ENCODE measurements at places on chromosomes 2 and 18.

- DNase-seq: no peak
Measured at GRCh38 chr2:26325851-26326250, 20.1 kb upstream of the SELENOI start.

- DNase-seq: no peak
Measured at GRCh38 chr2:69777786-69778105, 35.8 kb downstream of the ANXA4 start.

- DNase-seq: no peak
Measured at GRCh38 chr2:172374318-172375240, 52.8 kb upstream of the ITGA6 start.

- no peak for DNase-seq
Measured at GRCh38 chr2:182101263-182101662, 115.6 kb downstream of the PPP1R1C start.

DNA sequence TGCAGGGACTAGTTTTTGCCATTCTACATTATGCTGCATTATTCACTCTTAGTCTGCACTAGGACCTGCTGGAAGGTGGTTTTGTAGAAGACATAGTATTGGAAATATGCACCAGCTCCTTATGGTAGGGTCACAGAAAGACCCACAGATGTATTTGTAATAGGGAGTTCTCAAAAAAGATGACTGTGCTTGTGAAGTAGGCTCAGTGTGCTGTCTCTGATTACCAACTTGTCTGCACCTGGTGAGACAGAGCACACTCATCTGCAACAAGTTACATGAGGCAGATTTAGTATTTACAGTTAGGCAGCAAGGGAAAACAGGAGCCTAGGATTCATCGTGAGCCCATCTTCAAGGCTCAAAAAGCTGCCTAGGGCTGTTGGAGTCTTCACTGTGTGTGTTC, 29.4 kb downstream of the RHBDD1 start:
- DNase-seq: no peak

DNA sequence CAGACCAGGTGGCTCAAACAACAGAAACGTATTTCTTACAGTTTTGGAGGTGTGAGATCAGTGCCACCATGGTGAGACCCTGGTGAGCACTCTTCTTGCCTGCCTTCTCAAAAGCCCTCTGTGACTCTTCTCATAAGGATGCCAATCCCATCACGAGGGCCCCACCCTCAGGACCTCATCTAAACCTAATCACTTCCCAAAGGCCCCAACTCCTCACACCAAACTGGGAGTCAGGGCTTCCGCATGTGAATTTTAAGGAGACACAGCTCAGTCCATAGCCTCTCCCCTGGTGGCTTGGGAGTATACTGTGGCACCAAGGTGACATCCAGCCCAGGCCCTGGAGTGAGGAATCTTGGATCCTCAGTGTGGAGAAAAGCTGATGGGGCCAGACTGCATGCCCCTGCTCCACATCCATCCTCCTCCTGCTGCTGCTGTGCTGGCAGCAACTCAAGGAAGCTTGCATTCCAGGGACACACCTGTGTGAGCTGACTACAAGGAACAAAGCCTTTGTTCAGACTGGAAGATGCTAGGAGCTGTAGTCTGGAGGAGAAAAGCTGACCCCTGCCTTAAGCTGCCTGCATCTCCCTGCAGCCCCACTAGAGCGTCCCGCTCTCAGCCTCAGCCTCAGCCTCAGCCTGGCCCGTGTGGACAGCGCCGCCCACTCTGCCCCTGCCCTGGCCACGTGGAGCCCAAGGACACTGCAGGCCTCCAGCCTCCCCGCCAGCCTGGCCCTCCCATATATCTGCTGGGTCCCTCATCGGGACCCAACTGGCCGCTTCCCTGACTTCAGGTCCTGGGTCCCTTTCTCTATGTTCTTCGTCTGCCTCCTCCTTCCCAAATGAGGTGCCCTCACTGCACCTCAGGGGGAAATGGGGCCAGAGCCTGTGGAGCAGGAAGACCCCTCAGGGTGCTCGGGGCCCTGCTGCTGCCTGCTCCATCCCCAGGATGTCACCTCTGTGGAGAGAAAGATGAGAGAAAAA, 87.8 kb upstream of the RAB6C start:
- DNase-seq: no peak

DNA sequence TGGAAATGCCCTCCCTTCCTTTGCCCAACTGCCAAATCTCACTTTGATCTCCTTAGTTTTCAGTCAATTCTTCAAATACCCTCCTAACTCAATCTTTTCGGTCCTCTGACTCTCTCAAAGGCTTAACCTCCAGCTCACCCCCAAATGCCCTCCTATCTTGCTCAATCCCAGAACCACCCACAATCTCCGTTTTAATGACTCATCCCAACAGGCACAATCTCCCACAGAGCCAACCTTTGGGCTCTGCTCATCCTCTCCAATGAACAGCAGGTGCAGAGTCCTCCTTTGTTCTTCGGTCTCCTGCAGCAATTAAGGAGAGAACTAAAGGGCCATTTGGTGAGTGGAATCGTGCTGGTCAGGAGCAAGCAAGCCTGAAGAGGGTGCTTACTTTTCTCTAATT, 366.1 kb upstream of the CRIM1 start:
- DNase-seq: no peak

DNA sequence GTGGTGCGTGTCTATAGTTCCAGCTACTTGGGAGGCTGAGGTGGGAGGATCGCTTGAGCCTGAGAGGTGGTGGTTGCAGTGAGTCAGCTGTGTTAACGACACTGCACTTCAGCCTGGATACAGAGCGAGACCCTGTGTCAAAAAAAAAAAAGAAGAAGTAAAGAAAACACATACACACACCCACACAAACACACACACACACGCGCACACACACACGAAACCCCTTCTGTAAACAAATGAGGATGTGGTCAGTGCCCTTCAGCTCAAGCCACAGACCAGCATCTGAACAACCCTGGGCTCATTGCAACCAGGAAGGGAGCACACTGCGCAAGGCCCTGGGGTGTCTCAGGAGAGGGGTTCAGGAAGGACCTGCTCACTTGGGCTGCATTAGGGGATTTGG, 47.9 kb upstream of the KCNF1 start:
- DNase-seq: no peak

DNA sequence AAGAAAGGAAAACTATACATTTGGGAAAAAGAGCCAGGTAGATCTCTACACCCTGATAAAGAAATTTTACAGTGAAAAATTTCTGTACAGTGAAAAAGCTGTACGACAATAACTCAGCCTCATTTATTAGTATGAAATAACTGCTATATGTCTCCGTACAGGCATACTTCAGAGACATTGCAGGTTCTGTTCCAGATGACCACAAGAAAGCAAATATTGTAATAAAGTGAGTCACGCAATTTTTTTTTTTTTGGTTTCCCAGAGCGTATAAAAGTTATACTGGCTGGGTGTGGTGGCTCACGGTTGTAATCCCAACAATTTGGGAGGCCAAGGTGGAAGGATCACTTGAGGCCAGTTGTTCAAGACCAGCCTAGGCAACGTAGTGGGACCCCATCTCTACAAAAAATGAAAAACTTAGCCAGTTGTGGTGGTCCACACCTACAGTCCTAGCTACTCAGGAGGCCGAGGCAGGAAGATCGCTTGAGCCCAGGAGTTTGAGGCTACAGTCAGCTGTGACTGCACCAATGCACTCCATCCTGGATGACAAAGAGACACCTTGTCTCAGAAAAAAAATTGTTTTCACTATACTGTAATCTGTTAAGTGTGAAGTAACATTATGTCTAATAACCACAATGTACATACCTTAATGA, 28.2 kb upstream of the AMMECR1L start:
- no peak for DNase-seq

DNA sequence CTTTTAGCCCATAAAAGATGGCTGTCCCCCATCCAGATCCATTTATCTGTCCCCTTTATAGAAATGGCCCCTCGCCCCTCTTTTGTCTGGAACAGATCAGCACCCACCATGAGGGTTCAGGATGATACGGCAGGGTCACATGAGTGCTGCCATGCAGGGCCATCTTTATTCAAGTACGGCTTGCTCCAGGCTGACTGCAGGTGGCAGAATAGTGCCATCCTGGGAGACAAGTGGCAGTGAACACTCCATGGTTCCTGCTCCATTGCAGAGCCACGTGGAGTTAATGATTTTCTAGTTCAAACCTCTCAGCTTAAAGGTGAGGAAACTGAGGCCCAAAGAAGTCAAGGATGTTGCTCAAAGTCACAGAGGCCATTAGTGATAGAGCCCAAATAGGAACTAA, 180.6 kb downstream of the CLIP4 start:
- DNase-seq: peak; percentile 27

GRCh38 chr2:226114436-226114835, 685.2 kb downstream of the IRS1 start:
- DNase-seq: no peak

DNA sequence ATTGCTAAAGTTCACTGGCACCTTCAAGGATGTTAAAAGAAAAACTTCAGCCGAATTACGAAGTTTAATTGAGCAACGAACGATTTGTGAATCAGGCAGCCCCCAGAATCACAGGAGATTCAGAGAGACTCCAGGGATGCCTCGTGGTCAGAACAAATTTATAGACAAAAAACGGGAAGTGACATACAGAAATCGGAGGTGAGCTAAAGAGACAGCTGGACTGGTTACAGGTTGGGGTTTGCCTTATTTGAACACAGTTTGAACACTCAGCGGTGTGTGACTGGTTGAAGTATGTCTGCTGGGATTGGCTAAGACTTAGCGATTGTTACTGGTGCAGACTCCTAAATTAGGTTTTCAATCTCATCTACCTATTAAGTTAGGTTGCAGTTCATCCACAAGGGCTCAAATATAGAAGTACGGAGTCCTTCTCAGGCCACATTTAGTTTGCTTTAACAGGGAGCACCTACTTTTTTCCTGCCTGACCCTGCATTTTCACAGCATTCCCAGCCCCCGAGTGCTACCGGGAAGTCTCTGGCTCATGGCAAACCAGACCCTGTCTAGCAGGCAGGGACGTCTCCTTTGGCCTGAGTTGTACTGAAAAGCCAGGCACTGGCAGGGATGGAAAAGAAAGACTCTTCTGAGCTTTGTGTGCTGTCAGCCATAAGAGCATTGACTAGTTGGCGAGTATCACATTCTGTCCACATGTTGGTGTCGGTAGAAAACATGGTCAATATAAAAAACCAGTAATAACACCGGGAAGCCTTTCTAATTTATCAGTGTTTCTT, 41.1 kb downstream of the CDCA7 start:
- no peak for DNase-seq

GRCh38 chr2:129178356-129178755, 801.1 kb upstream of the RAB6C start:
- no peak for DNase-seq

GRCh38 chr2:98498703-98499440, 54.2 kb downstream of the INPP4A start:
- no peak for DNase-seq

DNA sequence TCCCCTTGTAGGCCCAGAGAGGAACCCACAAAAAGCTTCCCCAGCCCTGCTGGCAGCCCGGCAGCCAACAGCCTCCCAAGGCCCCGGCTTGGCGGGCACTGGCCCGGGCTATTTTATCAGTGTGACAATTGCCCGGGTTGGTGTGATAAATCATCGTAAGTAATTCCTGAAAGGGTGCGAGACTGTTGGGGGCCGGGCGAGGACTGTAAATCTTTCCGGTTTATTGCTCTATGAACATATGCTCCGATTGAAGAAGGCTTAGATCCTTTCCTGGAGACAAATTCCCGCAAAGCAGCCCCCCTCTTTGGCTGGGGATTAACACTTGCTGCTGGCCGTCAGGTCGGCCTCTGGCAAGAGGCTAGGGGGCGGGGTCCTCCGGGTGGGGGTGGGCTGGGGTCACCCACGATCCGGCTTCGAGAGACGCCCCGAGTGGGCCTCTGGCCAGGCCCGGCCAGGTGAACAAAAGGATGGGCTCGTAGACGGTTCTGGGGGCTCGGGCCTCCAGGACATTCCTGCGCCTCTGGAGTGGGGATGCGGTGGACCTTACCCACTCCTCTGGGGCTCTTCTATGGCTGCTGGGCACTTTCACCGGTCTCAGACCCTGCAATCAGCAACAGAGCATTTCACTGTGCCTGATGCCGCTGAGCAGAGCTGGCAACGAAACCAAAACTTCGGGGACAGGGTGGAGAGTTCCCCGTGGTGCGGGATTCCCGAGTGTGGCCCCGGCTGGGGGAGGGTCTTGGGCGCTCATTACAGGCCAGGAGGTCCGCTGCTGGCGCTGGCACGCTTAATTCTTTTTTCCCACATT, 2.0 kb downstream of the HOXD3 start:
- no peak for DNase-seq

DNA sequence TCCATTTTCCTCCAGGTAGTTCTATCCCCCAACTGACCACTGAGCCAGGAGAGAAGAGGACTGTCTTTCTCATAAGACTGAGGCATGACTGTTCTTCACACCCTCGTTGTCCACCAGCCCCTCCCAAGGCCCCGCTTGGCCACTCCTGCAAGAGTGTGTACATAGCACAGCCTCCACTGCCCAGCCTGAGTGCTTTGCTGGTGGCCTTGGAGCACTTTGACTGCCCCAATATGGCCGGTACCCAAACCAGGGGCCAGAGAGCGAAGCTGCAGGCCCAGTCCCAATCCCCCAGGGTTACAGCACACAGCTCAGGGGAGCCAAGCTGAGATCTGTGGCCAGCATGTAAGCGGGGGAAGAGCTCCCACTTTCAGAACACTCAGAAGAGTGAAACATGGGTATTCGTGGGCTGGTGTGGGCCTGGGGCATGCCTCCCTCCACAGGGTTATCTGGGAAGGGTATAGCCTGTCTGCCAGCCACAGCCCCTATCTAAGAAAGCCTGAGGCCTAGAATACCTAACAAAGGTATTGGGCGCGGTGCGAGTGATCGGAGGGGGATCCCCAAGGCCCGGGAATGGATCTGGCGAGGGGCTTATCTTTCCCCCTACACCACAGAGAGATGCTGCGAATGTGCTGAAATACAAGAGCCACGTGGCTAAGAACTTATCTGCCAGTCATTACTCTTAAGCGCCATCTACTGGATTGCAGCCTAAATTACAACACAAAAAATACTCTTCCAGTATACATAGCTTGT, 163.8 kb downstream of the WDPCP start:
- DNase-seq: no peak

- DNase-seq: no peak
Measured at GRCh38 chr2:208491641-208492040, 85.0 kb downstream of the PTH2R start.

GRCh38 chr18:10877987-10878386, 271.4 kb downstream of the PIEZO2 start:
- no peak for DNase-seq

DNA sequence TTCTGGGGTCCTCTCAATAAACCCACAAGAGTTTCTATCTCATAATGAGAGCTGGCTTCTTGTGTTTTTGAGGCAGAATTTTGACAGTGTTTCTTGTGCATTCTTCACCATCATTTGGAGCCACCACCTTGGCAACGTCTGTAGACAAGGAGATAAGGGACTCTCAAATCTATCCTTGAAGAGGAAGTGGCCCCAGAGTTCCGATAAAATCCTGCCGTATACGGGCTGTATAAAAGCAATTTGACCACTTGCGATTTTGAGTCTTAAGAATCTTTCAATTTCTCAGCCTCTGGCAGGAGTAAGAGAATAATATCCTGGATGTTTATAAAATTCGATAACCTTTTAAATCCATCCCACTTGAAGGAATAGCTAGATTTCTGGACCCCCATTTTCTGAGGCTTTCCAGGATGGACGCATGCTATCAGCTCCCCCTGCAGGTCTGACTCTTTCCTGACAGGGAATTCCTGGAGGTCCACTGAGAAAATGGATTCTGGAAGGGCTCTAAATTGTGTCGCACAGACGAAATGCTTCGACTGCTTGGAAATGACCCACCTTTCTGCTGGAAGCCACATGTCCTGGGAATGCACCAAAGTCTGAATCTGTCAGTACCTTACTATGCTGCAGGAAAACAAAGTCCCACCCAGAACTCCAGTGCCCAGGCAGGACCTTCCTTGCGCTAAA, 54.1 kb downstream of the E2F6 start:
- peak; percentile 37 for DNase-seq

- no peak for DNase-seq
Measured at GRCh38 chr2:48323146-48323545, 206.8 kb upstream of the STON1 start.

Data from NCI-H1105 (cell line).